ENCODE measurements at places on chromosomes 6 and 20.

- no peak for DNase-seq
Measured at GRCh38 chr6:25743868-25744267, 10.7 kb upstream of the SLC17A4 start.

DNA sequence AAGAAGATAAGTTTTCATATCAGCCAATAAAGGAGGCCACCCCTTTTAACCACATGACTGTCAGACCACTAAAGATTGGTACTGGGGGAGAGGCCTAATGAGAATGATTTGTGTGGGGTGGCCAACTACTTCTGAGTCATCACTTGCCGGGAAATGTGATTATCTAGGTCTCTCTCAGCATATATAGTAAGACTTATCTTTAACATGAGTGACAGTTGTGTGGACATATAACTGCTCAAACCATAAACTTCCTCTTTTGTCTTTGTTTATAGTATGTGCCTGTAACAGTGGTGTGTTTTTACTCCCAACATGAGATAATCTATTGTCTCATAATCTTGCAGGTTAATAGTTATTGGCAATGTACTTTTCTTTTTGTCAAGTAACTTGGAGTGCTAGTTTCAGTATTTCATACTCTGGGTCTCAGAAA lies 312.4 kb downstream of the CDKAL1 start:
- DNase-seq: no peak

DNA sequence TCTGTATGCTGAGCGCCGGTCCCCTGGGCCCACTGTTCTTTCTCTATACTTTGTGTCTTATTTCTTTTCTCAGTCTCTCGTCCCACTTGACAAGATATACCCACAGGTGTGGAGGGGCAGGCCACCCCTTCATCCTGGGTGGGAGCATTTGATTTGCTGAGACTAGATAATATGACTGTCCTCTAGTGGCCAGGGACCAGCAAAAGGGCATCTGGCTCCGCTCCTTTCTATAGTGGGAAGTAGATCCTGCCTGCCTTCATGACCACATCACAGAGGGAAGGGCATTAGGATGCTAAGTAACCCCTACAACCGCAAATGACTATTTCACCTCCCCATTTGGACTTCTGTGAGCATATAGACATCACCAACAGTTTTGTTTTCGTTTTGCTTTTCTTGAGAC lies 64.5 kb downstream of the TRMT6 start:
- DNase-seq: no peak

- no peak for DNase-seq
Measured at GRCh38 chr6:122755901-122756300, 23.6 kb upstream of the FABP7 start.

GRCh38 chr20:48609491-48609978 lies 218.3 kb downstream of the PREX1 start:
- DNase-seq: no peak

GRCh38 chr6:11207199-11207968 lies 25.1 kb downstream of the NEDD9 start:
- no peak for DNase-seq

DNA sequence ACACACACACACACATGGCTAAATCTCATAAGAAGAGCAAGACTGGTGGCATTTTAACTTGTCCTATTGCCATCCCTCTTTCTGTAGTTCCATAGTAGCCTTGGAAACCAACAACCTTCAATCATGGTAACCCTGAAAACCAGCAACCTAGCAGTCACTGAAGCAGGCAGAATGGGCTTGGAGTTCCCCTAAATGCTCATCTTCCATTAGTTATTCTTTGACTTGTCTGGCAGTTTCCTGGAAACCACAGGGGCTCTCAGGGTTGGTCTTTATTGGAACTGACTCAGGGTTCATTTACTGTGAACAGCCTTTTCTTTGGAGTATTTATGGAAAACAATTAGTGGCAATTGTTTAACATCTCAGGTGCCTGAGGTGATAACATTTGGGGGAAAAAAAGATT lies 19.4 kb upstream of the BRPF3 start:
- DNase-seq: no peak

- DNase-seq: no peak
Measured at GRCh38 chr6:38234934-38235682, 404.6 kb downstream of the BTBD9 start.

- no peak for DNase-seq
Measured at GRCh38 chr6:21259660-21260059, 333.9 kb upstream of the SOX4 start.

- DNase-seq: no peak
Measured at GRCh38 chr6:158416883-158417759, 104.9 kb downstream of the TULP4 start.
